ENCODE measurements at places on chromosomes 7 and 10.

DNA sequence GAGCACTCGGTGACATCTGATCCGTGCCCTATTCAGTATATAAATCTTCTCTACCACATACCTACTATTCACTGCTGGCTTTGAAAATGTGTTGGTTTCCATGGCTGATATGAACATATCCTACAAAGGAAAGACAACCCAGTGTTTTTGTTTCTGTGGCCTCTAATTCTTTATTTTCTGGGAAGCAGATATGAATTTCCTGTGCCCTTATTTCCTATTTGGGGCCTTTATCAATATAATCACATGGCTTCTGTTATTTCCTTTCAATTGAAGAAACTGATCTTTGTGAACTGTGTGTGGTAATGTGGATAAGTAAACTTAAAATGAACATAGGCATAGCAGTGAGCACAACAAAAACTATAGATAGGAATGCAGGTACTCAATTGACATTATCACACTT, 10.6 kb downstream of the CCNJ start:
- no peak for DNase-seq

DNA sequence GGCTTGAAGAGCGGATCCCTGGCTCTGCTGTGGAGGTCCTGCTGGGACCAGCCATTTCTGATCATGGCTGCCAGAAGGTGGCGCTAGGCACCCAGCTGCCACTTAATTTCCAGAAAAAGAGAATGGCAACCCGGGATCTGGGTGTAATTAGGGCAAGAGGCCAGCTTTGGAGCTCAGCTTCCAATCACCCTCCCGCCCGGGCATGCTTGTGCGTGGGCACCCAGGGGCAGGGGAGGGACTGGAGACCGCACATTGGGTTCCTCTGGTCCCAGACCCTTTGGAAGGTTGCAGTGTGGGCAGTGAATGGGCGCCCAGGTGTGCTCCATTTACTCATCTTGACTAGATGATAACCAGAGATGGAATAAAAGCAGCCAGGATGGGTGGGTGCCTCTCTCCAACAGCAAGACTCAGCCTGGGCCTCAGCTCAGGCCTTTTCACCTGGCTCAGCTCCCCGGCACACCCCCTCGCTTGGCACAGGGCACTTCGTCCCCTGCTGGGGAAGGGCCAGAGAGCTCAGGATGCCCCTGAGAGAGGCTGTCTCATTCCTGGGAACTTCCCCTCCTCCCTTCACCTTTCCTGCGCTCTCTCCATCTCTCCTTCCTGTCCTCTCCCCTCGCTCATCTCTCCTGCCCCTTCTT, 14.7 kb downstream of the FAM241B start:
- peak; percentile 10 for DNase-seq

DNA sequence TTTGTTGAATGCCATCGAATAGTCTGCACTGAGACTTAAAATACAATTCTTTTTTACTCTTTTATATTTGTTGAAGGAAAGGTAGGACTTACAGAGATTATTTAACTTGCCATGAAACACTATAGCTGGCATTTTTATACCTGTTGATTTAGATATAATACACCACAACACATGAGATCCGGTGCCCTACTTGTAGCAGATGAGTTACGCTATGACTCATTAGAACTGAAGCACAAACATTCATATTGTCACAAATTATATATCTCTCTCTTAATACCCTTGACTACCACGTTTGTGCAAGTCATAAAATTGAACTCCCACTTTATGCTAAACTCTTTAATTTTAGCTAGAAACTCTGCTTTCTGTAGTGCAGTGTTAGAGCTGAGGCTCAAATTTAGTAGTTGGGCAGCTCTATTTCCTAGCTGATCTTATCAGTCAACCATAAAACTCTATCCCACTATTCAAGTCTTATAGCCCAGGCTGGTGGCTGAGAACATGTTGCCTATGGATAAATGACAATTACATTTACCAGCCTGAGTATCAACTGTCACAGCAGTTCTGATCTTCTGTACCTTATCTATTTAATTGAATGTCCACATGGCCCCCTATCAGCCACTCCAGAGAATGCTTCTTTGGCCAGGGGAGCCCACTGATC, 137.4 kb upstream of the SEMA3D start:
- no peak for DNase-seq

GRCh38 chr10:94630017-94630688, 53.4 kb upstream of the CYP2C18 start:
- DNase-seq: no peak

Data from NCI-H2171 (cell line).